Stimulated activated CD8-positive, alpha-beta memory T cell treated with anti-CD3 and anti-CD28 coated beads, Interleukin-2, amount 100 ng/mL, for 1 hour (primary cell): ENCODE measurements at places on chromosomes 4 and X.

GRCh38 chr4:79048878-79049277 lies 109.6 kb upstream of the PAQR3 start:
- DNase-seq: no peak

- no peak for DNase-seq
Measured at GRCh38 chrX:100830547-100830946, 10.4 kb downstream of the CSTF2 start.

DNA sequence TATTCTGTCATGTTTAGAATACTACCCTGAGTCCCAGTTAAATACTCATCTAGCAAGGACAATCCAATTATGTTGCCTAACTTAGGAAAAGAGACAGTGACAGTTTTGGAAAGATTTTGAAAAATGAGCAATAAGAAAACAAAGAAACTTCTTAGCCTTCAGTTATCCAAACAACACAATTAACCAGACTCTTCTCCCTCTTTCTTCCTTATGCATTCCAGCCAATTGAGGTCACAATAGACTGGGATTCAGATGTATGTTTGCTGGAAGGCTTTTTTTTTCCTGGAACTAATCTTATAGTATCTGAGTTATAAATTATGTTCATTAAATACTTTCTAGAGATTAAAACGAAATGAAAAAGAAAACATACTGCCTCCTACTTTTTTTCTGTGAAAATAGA lies 109.6 kb downstream of the GUCY2F start:
- no peak for DNase-seq

- no peak for DNase-seq
Measured at GRCh38 chrX:84118315-84118714, 69.7 kb downstream of the RPS6KA6 start.

GRCh38 chrX:107676559-107677378 lies 48.5 kb downstream of the PRPS1 start:
- DNase-seq: no peak

- no peak for DNase-seq
Measured at GRCh38 chrX:127259742-127260141, 440.2 kb downstream of the PRR32 start.
